ENCODE measurements at places on chromosomes 7 and 10.

DNA sequence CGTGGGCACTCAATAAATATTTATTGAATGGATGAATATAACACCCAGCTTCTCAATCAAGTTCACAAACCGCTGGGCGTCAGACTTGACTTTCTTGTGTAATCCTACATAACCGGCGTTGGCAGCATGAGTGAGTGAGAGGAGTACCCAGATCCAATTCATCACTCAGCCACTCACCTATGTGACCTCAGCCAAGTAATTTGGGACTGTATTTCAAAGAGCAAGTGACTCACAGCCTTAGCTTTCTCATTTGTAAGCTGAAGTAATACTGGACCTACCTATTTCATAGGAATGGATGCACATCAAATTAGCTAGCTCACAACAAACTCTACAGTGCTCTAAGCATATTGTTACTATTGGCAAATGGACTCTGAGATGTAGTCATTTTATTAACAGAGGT lies 53.8 kb upstream of the FAM204A start:
- DNase-seq = no peak

- no peak for DNase-seq
Measured at GRCh38 chr10:60096761-60097513, 190.6 kb upstream of the CCDC6 start.

GRCh38 chr7:967361-968082 lies 7.8 kb downstream of the COX19 start:
- no peak for DNase-seq

DNA sequence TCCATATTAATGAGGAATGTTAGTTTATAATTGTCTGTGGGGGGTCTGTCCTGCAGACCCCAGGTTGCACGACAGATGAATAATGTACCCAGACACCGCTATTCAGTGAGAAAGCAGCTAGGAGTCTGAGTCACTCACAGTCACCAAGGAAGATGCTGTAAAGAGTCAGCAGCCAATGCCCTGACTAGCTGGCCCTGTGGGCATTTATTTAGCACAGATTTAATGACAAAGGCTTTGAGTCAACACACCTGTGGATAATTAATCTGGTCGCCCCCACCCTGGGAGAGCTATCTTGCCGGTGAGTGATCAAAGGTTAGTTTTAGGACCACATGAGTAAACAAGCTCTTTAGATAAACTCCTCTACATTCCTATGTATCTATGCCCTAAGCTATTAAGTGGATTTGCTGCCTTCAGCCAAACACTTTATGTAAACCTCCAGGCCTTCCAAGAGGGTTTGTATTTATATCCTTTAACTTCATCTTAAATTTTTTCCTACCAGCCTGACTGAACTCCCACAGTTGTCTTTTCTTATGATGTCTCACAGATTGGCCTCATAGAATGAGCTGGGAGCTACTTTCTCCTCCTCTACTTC lies 180.0 kb upstream of the ADCY1 start:
- DNase-seq = no peak

DNA sequence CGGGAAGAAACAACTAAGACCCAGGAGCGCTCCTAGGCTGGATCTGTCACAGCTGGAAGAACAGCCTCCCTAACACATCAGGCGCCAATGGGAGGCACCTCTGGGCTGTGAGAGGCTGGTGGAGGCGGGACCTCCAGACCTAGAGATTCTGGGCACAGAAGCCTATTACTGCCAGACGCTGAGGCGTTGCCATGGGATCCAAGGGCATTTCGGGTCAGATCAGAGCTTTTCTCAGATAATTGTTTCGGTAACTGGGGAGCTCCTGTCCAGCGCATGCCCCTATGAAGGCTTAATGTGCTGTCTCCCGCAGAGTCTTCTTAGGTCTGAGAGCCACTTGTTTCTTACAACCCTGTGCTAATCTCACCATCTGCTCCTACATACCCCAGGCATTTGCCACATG lies 339.2 kb downstream of the ZNF716 start:
- DNase-seq = no peak

DNA sequence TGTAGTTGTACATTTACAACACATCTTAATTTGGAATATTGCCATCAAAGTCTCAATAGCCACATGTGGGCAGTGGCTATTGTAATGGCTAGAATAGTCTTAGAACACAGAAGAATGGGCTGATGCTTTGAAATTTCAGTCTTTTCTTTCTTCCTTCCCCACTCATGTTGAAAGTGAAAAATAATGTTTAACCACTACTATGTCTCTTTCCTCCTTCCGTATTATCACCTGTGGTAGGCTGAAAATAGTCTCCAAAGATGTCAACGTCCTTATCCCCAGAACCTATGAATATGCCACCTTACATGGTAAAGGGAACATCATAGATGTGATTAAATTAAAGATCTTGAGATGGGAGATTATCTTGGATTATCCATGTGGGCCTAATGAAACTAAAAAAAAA lies 154.0 kb downstream of the SUGCT start:
- DNase-seq = no peak

- no peak for DNase-seq
Measured at GRCh38 chr7:24130631-24131030, 153.4 kb upstream of the NPY start.

DNA sequence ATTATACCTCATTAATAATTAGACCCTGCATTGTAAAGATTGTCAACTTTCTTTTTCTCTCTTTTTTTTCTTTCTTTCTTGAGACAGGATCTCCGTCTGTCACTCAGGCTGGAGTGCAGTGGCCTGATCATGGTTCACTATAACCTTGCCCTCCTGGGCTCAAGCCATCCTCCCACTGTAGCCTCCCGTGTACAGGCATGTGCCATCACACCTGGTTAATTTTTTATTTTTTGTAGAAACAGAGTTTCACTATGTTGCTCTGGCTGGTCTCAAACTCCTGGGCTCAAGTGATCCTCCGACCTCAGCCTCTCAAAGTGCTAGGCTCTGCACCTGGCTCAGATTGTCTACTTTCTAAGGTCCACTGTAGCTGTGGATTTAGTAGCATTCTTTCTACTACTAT lies 50.7 kb downstream of the MDFIC start:
- no peak for DNase-seq
